ENCODE measurements at places on chromosomes 7 and 10.

GRCh38 chr7:2978408-2978807 is 65.3 kb downstream of the CARD11 start:
- DNase-seq, result no peak

GRCh38 chr10:22500656-22501340 is 155.5 kb downstream of the SPAG6 start:
- no peak for DNase-seq

GRCh38 chr10:110137142-110137545 is 70.3 kb upstream of the MXI1 start:
- DNase-seq, result no peak

DNA sequence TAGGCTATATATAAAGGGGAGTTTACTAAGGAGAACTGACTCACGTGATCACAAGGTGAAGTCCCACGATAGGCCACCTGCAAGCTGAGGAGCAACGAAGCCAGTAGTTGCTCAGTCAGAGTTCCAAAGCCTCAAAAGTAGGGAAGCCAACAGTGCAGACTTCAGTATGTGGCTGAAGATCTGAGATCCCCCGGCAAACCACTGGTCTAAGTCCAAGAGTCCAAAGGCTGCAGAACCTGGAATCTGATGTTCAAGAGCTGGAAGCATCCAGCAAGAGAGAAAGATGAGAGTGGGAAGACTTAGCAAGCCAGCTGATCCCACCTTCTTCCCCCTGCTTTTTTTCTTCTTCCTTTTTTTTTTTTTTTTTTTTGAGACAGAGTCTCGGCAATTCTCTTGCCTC is 27.0 kb upstream of the GSDME start:
- no peak for DNase-seq

Measured in cerebellar nuclear complex (tissue), 1 donor.